ENCODE measurements at places on chromosomes 4 and X.

GRCh38 chrX:9482408-9482807 is 17.6 kb downstream of the TBL1X start:
- DNase-seq, result no peak

DNA sequence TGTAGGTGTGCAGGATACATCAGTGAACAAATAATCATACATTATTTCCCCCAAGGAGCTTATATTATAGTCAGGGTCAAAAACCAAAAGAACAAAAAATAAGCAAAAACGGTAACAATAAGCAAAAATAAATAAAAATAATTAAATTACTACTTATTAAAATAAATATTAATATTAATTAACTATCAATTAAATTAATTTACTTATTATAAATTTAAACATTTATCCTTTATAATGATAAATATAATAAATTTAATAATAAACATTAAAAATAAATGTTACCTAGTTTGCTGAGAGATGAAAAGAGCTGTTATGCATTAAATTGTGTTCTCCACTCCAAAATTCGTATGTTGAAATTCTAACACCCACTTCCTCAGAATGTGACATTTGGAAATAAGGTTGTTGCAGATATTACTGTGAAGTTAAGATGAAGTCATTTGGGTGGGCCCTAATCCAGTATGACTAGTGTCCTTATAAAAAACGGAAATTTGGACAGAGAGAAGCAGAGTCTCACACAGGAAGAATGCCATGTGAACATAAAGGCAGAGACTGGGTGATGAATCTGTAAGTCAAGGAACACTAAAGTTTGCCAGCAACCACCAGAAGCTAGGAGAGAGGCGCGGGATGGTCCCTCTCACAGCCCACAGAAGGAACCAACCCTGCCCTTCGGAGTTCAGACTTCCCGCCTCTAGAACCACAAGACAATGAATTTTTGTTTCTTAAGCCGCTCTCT is 67.2 kb upstream of the IBSP start:
- no peak for DNase-seq

GRCh38 chrX:71974916-71975315 is 64.3 kb downstream of the NHSL2 start:
- no peak for DNase-seq

DNA sequence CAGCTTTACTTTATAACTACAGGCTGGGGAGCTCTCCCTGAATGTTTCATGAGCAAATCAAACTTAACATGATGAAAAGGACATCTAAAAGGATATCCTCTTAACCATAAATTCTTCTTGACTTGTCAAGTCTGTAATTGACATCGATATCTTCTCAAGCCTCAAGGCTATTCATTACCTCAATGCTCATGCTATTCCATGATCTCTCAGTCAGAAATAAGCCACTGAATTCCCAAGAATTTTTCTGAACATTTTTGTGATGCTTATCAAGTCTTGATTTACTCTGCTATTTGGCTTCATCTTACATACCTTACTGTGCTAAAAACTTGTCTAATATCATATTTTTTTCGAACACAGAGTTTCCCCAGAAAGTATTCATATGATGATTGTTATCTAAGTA is 433.4 kb downstream of the PDGFC start:
- DNase-seq, result no peak

DNA sequence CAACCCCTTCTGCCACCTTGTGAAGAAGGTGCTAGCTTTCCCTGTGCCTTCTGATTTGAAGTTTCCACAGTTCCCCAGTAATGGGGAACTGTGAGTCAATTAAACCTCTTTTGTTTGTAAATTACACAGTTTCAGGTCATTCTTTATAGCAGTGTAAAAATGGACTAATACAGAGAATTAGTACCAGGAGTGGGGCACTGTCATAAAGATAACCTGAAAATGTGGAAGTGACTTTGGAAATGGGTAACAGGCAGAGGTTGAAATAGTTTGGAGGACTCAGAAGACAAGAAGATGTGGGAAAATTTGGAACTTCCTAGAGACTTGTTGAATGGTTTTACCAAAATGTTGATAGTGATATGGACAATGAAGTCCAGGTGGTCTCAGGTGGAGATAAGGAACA is 131.0 kb upstream of the HAND2 start:
- no peak for DNase-seq

- no peak for DNase-seq
Measured at GRCh38 chrX:118614150-118614549, 113.3 kb upstream of the IL13RA1 start.

GRCh38 chrX:94743478-94743877 is 1069.5 kb downstream of the FAM133A start:
- DNase-seq, result no peak

DNA sequence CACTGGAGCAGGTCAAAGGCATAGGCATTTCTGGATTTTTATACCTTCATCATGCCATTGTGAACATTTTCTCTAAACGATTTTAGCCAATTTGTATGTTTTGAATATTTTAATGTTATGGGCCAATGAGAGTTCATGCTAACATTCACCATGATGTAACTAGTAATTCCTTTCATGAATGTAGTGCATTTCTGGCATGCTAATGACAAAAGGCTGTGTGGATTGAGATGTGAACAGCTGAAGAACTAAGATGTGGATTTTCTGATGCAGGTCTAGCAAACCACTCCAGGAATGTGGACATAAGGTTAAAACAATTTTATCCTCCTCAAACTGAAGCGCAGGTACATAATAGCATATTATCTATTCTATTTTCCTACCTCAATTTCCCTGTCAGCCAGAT is 269.4 kb downstream of the NLGN4X start:
- DNase-seq, result no peak

- no peak for DNase-seq
Measured at GRCh38 chr4:96525898-96526297, 686.0 kb downstream of the PDHA2 start.

DNA sequence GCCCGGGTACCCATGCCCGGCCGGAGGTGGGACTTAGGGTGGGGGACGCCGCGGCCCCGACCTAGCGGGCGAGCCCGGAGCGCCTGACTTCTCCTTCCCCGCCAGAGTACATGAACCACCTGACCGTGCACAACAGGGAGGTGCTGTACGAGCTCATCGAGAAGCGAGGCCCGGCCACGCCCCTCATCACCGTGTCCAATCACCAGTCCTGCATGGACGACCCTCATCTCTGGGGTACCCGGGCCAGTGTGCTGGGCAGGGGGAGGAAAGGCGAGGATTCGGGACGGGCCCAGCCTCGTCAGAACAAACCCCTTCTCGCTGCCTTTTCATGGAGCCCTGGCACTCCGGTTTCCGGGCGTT is 622 bp downstream of the TAFAZZIN start:
- DNase-seq, result peak; percentile 79

DNA sequence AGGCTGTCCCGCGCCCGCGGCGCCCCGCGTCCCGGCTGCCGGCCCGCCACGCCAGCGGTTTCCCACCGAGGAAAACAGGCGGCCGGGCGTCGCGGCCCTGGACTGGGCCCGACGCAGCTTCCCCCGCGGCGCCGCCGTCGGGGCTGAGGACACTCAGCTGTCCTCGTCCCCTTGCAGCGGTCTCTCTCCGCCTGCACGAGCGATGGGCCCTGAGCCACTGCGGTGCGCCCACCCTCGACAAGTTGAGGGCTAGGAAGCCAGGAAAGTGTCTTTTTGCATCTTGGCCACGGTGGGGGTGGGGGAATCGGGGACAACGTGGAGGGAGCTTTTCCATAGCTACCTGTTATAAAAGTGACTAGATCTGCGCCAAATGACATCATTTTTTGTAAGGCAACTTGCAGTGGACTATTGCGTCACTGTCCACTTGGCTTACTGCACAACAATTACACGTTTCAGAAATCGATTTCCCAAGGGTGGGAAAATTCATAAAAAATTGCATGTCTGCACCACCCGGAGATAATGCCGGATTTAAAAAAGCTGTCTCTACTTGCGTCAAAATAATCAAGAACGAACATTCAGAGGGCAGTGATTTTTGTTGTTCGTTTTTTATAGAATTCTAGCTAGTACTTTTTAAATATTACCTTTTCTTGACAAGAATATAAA is 1.1 kb downstream of the KLHL15 start:
- DNase-seq, result no peak

- DNase-seq, result no peak
Measured at GRCh38 chr4:108533876-108534275, 86.5 kb upstream of the RPL34 start.

DNA sequence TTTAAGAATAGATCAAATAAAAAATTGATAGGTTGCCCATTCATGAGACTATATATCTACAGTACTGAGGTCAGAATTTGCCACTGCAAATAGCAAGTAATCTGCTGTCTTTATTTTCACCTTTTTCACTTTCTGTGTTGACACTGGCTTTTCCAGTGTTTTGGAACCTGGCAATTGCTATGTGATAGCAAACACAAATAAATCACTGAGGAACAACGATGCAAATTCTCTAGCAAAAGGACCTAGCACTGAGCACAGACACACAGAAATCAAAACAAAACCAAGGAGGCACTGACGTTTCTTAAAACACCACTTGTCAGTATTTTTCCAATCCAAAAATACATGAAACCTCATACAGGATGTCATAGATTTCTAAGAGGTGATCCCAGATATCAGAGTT is 210.7 kb downstream of the DHX15 start:
- DNase-seq, result no peak

DNA sequence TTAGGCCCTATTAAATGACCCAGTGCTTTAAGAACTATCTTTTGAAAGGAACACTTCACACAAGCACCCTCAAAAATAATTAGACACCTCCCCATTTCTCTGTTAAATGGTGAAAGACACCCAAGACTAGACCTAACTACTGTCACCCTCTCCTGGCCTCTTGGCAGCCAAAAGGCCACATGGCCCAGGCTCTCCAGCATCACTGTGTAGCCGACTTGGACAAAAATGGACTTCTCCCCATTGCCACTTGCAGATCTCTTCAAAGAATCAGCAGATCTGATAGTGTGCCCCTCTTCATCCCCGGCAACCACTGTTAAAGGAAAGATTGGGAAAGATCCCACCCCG is 2.0 kb downstream of the MID1IP1 start:
- peak; percentile 19 for DNase-seq

GRCh38 chr4:156538651-156539257 is 432.8 kb downstream of the PDGFC start:
- no peak for DNase-seq

DNA sequence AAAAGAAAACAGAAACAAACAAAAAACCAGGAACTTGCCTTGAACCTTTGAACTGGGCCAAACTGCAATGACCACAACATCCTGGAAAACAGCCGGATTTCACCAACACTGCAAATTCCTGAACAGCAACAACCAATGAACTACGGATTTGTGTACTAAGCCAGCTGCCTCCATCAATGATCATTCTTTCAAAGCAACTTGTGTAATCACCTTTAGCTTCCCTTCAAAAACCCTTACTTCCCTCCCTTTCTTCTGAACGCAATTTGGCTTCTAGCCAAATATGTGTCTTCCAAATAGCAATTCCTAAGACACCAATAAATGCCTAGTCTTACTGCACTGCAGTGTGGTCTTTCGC is 98.5 kb upstream of the FAM47C start:
- no peak for DNase-seq

GRCh38 chr4:150234246-150234645 is 156.0 kb downstream of the DCLK2 start:
- no peak for DNase-seq

GRCh38 chrX:73851014-73852009 is 288.3 kb downstream of the CHIC1 start:
- peak; percentile 78 for DNase-seq

DNA sequence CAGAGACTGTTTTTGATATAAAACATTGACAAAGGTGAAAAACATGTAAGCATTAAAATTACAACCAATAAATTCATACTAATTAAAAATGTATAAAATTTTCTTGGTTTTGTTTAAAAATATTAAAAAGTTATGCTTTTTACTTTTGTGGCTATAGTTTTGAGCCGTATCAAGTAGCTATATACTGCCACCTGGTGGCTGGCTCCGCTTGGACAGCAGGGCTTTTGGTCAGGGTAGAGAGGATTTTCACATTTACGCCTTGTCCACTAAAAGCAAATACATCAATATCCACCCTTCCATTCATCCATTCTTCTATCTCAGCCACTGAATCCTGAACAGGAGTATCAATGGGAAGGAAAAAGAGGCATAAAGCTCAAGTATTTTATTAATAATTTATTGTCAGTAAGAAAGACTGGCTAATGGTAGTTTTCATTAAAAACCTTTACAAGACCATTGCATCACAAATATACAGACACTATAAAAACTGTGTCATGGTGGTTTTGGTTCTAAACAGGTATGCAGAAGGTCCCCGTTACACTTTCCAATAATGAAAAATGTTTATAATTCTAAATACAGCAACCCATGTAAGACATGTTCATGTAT is 32.1 kb upstream of the MTNR1A start:
- peak; percentile 52 for DNase-seq

DNA sequence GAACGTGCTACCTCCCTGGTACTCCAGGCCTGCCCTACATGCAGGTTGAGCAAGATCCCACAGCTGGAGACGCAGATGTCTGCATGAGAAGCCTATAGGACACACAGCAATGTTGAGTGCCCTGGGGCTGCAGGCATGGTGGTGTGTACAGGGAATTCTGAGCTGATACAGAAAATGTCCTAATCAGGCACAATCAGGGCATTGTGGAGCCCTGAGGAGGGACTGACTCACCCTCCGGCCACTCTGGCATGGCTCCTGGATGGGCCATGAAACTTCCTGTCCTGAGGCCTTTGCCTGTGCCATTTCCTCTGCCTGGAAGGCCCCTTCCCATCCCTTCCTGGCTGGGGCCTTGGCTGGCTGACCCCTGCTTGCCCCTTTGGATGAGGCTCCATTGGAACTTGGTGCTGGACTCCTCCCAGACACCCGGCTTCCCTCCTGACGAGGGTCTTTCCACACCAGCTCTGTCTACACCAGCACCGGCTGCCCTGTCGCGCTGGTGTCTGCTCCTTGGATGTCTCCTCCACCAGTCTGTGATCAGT is 16.7 kb upstream of the AFAP1 start:
- no peak for DNase-seq

DNA sequence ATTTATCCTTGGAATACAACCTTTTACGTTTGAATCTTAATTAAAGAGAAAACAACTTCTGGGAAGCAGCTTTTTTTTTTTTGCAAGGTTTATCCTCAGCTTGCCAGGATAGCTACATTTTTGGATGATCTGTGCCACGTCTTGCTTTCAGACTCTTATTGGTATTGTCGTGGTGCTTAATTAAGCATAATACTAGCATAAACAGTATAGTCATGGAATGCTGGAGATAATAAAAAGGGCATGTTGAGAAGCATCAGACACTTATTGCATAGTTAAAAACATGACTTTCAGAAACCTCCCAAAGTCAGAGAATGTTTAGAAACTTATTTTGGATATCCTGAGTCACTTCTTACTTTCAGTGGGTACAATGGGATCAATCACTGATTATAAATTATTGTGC is 77.0 kb downstream of the PALLD start:
- DNase-seq, result no peak

- DNase-seq, result no peak
Measured at GRCh38 chr4:26788341-26788733, 72.3 kb upstream of the STIM2 start.

GRCh38 chrX:117744958-117745357 is 371.7 kb downstream of the KLHL13 start:
- no peak for DNase-seq

- no peak for DNase-seq
Measured at GRCh38 chr4:74539044-74539790, 94.3 kb downstream of the AREG start.
